ENCODE measurements at places on chromosomes 6 and 20.
A peak's percentile ranks its signal among the peaks of the same experiment; 100 is the strongest.

DNA sequence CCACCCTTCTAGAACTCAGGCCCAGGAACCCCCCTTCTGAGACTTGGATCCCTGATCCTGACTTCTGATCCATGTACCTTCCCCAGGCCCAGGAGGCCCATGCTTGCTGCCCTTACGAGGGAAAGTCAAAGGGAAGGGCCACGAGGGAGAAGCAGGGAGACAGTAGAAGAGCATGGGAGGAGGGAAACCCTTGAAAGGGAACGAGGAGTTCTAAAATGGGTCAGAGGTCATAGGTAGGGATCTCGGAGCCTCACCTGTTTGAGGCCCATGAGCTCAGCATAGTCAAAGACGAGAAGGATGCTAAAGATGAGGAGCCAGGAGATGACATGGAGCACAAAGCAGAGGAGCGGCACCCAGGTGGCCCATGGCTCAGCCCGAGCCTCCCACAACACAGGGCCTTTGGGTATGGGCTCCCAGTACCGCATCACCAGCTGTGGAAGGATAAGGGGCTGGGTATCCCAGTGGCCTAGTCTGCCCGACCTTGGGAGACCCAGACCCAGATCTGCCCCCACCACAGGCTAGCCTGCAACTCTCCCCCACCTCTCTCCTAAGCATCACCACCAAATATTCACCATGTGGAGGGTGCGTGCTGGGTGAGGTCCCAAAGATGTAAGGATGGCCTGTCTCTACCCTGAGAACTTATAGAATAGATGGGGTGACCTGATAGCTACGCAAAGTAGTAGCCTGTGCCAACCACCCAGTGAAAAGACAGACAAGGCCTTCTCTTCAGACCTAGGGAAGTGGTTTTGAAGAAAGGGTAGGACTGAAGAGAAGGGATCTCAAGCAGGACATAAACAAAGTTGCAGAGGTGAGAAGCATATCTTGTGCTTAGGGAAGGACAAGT lies 1.5 kb downstream of the NRM start:
- DNase-seq = no peak

GRCh38 chr6:10180138-10181074 lies 234.5 kb downstream of the TFAP2A start:
- DNase-seq = no peak

GRCh38 chr6:70336996-70337742 lies 34.3 kb upstream of the COL9A1 start:
- DNase-seq = no peak

DNA sequence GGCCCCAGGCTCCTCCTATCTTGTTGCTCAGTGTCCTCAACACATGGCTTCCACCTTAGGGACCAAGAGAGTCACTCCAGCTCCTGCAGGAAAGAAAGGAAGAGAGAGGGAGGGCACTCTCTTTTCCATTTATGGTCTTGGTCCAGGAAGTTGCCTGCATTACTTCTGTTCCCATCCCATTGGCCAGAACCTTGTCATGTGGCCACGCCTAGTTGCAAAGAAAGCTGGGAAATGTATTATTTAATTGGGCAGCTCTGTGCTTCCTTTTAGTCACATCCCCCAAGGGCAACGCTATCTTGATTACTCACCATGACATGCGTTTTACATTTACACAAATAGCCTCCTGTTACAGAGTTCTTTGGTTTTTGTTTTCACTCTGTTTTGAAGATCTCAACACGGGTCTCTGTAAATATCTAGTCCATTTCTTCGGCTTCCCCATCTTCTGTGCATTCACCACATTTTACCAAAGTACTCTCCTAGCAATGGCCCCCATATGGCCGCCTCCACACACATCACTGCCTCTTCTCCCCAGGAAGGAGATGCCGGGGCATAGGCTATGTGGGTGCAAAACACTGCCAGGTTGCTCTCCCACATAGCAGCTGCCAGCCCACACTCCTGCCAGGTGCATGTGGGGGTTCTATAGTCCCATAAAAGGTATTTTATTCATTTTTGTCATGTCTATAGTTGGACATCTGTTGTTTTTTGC lies 35.7 kb upstream of the ZMYND8 start:
- DNase-seq = peak; percentile 94

GRCh38 chr20:8540466-8540865 lies 408.4 kb downstream of the PLCB1 start:
- DNase-seq = no peak

DNA sequence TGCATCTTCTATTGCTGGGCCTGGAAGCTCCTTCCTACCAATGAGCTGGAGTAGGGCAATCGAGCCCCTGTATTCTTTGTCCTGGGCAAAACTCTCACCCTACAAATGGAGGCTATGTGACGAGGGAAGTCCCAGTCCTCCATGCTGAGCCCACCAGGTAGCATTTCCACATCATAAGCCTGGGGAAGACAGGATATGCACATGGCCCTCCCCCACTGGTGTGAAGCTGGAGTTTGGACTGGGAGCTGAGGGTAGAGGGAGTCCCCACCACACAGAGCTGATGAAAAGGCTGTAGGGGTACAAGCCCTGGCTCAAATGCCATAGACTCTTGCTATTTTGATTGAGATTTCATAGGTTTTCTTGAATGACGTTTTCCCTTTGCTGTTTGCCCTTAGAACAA lies 99.5 kb upstream of the FOXC1 start:
- DNase-seq = no peak

- DNase-seq = no peak
These were observed 8.7 kb downstream of the SLC25A27 start for GRCh38 chr6:46661483-46661882.

DNA sequence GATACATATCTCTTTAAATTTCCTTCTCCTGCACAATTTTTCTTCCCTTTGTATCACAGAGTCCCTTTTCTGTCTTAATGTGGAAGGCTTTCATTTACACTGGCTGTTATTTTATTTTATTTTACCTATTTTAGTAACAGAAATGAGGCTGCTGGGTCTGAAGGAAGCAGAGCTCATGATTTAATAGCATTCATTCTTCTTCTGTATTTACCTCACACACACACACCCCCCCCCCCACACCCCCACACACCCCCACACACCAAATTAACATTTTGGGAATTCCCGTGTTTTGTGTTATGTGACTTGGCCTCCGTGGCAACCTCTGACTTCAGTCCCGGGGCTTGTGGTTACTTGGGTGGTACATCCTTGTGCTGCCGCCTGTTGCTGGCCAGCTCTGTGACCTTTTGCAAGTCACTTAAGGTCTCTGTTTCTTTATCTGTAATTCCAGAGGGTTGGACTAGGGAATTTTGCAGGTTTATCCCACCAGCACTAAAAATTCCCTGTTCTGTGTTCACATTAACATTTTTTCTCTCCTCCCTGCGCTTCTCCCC lies 108.8 kb downstream of the TIAM2 start:
- DNase-seq = no peak

DNA sequence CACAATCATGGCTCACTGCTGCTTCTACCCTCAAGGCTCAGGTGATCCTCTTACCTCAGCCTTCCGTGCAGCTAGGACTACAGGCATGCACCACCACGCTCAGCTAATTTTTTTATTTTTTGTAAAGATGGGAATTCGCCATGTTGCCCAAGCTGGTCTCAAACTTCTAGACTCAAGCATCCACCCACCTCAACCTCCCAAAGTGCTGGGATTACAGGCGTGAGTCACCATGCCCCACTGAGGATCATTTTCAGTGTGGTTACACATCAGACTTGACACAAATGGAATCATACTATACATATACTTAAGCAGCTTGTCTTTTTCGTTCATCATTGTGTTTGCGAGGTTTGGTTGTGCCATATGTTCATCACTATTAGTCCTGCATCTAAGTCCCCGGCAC lies 26.6 kb downstream of the ZC3H12D start:
- DNase-seq = no peak

DNA sequence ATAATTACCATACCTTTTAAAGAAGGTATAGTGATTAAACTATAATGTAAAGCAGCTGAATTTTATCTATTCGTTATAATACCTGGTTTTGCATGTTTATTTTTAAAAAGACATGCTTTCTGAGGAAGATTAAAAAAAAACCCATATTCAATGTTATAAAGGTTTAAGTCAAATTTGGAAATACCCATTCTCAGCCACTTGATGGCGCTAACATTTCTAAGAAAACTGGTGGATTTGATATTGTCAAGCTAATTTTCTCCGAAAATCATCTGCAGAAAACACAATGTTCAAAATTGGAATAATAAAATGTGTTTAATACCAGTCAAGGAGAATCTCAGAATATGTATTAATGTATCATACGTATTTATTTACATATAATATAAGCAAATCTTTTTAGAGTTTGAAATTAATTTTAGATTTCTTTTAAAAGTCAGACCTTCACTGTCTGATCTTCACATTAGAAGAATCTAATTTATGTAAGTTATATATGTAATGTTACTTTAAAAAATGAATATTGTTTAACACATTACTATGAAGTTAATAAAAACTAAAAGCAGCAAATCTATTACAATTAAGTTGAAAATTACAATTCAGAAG lies 35.0 kb downstream of the SHPRH start:
- DNase-seq = peak; percentile 77

DNA sequence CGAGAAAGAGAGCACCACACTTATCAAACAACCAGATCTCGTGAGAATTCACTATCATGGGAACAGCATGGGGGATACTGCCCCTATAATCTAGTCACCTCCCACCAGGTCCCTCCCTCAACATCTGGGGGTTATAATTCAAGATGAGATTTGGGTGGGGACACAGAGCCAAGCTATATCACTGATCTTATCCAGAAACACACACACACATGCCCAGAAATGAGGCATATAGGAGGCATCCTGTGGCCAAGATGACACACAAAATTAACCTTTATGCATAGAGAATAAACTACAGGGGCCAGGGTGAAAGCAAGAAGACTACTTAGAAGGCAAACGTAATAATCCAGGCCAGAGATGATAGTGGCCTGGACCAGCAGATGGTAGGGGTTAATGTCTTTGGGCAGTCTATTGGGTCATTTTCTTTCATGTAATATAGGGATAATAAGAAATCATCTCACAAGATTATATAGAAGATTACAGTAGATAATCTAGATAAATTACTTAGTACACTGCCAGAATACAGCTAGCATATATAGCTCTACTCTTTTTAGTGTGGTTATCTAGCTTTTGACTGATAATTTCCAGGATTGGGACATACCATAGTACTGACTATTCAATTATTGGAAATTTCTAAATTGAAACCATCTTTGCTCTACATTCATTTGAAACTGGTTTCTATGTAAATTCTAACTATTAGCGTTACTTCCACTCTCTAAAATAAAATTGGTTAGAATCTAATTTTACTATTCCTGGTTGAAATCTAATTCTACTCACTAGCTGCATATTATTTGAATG lies 20.0 kb downstream of the RNF144B start:
- peak; percentile 48 for DNase-seq

DNA sequence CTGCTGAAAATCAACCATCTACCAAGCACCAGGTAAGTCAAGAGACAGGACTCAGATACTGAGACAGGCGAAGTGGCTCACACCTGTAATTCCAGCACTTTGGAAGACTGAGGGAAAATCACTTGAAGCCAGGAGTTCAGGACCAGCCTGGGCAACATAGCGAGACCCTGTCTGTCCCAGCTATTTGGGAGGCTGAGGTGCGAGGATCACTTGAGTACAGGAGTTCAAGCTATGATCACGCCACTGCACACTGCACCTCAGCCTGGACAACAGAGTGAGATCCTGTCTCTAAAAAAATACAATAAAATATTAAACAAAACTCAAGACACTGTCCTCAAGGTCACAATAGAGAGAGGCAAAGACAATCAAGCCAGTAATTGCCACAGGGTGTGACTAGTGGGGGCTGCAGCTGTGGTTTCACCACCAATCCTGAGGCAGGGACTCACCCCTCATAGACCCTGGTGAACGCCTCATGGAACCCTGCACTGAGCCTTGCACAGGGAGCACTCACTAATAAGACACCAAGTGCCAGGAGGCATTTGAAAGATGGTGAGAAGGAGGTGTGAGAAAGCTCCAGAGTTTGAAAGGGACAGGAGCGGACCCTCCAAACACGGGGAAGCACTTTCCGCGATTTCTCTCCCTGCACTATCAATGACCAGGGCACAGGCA lies 1.7 kb downstream of the SNHG17 start:
- DNase-seq = no peak

DNA sequence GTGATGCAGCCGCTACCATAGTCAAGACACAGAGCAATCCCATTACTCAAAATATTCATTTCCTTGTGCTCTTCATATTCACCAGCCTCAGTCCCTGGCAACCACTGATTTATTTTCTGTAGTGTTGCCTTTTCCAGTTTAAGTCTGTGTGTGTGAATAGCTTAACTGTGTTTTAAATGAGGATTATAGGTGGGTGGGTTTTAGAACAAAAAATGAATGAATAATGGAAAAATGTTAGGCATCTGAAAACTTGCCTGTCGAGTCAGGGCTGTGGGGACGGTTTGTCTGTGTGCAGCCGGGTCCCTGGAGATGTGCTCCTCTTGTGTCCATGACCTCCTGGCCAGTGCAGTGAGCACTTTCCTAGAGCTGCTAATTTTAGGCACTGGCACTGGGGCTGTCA lies 27.1 kb downstream of the BANF2 start:
- DNase-seq = no peak

DNA sequence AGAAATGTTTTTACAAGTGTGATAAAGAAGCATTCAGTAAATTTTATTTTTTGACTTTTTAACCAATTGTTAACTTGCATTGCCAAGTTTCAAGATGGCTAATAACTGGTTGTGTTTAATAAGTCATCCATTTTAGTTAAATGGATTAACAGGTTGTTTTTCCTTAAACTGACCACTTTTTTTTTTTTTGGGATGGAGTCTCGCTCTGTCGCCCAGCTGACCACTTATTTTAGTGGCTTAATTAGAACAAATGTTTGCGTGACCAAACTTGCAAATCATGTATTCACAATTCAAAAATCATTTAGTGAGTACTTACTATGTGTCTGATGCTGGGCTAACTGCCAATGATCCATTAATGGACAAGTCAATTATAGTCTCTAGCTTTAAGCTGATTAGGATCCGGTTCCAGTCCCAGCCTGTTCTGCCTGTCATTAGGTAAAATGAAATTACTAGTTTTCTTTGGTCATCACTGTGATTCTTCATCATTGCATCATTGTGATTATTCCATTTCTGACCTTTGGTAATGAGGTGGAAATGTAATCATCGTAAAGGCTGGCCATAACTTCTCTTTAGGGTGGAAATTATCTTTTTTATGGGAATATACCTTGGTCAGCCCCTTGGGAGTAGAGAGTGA lies 729.2 kb upstream of the MARCKS start:
- DNase-seq = no peak

- DNase-seq = peak; percentile 79
These were observed 1176.0 kb upstream of the GJE1 start for GRCh38 chr6:140956571-140957369.

GRCh38 chr6:87641065-87641692 lies 51.2 kb downstream of the ORC3 start:
- DNase-seq = no peak

Measured in adipocyte (in vitro differentiated cells).